ENCODE measurements at places on chromosomes 3 and 15.

- no peak for DNase-seq
Observed at GRCh38 chr15:80747317-80748053, 31.7 kb upstream of the CEMIP start.

DNA sequence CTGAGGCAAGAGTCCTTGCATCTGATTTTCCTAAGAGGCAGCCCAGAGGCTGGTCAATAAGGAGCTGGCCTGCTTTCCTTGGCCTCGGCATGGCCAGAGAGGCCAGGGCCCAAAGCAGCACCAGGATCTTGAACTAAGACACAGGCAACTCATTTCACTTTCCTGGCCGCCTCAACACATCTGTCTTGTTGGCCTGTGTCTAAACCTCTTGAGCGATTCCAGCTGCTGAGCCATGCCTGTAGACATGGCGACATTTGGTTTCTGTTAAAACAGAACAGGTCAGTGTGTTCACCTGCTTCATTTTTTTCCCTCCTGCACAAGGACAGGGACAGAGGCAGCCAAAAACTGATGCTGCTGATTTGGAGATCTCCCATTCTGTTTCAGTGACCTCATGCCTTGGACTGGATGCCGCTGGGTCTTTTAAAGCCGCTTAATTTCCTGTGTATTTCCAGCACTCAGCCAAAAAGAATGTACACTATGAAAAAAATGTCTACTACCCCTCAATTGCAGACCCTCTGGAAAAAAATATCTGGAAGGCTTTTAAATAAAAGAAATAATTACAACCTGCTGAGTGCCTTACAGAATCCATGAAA is 266.6 kb upstream of the ICE2 start:
- no peak for DNase-seq

DNA sequence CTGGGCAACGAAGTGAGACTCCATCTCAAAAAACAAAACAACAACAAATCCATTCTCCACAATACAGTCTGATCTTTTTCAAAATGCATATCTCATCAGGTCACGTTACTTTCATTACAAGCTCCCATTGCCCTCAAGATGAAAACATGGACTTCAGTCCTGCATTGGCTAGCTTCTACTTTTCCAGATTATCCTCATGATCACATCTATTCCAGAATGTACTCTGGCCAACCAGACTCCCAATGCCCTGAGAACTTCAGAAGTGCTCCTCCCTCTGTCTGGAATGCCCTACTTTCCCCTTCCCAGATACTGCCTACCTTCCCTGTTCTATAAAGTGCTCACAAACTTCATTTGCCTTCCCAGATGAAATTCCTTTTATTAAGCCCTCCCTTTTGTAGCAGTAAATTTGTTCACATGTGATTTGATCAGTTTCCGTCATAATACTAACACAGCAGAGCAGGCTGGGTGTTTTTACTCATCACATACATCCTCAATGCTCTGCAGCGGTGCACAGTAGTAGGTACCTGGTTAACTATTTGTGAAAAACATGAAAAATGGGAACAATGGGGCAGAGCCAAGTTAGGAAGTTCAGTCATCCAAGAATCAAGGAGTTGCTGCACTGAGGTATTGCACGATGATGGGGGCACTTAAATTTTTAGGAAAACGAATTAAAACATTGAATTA is 5.3 kb downstream of the RPL22L1 start:
- peak; percentile 13 for DNase-seq

DNA sequence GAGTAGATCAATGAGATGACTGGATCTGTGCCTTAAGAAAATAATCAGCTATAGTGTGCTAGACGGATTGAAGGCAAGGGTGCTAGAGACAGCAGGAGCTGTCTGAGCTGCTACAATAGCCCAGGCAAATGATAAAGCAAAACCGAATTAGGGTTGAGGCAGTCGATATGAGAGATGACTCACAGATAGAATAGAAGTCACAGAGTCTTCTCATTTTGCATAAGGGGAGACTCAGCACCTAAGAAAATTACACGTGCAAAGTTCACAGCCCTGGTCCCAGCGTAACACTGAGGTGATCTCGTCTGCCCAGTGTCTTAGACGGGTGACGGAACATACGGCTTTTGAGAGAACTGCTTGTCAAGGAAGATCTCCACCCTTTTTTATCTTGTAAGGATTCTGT is 11.6 kb downstream of the LPP start:
- peak; percentile 51 for DNase-seq

GRCh38 chr15:75721923-75722870 is 9.5 kb upstream of the CSPG4 start:
- no peak for DNase-seq

GRCh38 chr3:172287937-172288477 is 160.2 kb downstream of the GHSR start:
- DNase-seq = no peak

GRCh38 chr15:98330258-98330657 is 318.1 kb upstream of the IGF1R start:
- no peak for DNase-seq

GRCh38 chr15:79132361-79132760 is 41.8 kb upstream of the RASGRF1 start:
- DNase-seq = no peak

DNA sequence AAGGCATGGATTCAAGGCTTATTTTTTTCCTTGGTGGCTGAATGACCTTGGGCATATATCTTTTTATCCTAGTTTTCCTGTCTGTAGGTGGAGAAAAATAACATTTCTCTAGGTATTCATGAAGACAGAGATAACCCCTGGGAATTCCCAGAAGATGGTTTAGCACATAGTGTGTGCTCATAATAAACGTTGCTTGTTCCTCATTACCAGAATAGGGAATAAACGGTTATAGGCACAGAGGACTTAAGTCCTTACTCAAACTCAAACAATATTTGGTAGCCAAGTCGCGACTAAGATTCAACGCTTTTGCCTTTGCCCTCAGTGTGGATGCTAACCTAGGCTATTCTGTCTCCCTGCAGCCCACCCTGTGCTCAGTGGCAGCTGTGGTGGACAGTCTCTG is 51.6 kb upstream of the MITF start:
- DNase-seq = no peak

DNA sequence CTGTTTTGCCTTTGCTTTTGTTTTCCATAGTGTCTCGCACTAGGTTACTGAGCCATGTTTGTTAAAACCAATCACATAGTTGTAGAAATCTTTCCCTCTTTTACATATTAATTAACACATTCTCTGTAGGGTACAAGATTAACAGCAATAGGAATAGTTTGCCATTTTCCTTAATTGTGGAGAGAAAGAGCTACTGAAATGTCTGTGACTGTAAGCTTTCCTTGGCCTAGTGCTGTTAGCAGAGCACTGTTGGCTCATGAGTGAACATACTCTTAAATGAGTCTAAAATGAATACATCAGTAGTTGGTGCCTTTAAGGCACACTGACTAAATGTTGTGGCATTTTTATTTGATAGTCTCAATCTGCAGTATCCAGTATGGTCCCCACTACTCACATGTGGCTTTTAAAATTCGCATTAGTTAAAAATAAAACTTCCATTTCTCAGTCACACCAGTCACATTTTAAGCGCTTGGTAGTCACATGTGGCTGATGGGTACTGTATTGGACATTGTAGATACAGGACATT is 28.2 kb downstream of the CHD2 start:
- no peak for DNase-seq

DNA sequence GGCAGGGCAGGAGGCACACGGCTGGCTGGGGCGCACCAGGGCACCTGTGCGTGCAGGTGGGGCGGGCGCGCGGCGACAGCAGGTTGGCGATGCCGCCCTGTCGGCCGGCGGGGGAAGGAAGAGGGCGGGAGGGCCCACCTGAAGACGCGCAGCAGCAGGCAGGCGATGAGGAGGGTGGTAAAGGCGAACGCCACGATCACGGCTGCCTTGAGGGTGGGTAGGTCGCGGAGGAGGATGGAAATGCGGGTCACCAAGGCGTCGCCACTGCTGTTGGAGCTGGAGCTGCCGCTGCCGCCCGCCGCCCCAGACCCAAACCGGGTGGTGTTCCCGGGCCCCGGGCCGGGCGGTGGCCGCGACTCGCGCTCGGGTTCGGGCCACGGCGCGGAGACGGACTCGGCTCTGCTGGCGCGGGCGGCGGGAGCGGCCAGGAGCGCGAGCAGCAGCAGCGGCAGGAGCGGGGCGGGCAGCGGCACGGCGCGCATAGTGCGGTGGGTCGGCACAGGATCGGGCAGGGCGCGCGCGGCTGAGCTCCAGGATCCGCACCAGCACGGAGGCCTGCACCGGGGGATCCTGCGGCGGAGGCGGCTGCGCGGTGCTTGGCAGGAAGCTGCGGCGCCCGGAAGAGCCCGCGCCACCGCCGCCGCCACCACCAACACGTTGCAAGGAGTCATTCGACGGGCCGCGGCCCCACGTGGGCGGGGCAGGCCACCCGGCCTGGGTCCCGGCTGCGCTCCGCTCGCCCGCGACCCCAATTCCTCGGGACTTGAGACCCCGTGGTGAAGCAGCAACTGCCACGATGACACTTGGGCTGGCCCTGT is at the start of gene FAM174B:
TSS of gene FAM174B (minus strand) at position 598 of the 818 bp plus-strand sequence.
- peak; percentile 68 for DNase-seq

GRCh38 chr3:51242939-51243338 is 142.2 kb upstream of the MANF start:
- no peak for DNase-seq

GRCh38 chr3:105402287-105402801 is 35.6 kb downstream of the ALCAM start:
- DNase-seq = peak; percentile 93

GRCh38 chr3:190444006-190444405 is 5.7 kb downstream of the TMEM207 start:
- no peak for DNase-seq

- DNase-seq = no peak
Observed at GRCh38 chr3:22245811-22246583, 495.0 kb upstream of the ZNF385D start.

GRCh38 chr15:35014241-35014640 is 26.2 kb upstream of the ZNF770 start:
- no peak for DNase-seq

GRCh38 chr3:63353383-63353782 is 75.3 kb downstream of the SYNPR start:
- DNase-seq = no peak

DNA sequence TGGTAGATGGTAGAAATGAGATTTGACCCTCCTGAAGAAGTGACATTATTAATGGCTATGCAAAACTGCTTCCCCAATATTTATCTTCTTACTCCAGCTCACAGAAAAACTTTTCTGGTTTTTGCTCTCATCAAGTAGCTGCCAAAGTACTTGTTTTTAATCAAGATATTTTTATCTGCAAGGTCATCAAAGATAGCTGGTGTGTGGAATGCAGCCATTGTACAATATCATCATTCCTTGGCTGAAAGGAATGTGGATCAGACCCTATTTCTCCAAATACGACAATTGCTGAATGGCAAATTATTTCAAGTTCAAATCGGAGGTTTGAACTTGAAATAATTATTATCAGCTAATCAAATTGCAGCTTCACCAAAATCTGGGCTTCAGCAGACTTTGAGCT is 126.9 kb upstream of the SLC7A14 start:
- no peak for DNase-seq

DNA sequence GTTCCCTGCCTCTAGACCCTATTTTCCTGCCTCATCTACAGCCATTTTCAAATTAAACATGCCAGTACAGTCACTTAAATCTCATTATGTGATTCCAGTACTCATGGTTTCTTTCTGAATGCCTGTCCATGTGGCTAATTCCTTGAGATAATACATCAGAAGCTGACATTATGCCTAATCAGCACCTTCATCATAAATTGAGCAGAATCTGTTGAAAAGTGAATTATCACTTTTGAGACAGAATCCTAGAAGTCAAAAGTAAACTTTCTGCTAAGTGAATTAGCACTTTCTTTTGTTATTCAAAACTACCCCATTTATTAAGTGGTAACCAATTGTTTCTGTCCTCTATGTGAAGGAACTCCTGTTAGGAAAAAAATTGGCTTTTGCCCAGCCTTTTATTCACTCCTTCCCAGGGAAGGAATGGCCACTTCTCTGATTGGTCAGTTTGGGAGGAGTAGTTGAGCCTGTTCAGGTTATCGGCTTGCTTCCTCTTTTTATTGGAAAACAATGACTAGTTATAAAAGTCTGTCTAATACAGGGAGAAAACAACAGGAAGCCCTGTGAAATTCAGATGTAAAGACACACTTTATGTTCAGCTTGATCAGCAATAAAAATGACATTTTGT is 40.5 kb downstream of the OSTN start:
- no peak for DNase-seq

DNA sequence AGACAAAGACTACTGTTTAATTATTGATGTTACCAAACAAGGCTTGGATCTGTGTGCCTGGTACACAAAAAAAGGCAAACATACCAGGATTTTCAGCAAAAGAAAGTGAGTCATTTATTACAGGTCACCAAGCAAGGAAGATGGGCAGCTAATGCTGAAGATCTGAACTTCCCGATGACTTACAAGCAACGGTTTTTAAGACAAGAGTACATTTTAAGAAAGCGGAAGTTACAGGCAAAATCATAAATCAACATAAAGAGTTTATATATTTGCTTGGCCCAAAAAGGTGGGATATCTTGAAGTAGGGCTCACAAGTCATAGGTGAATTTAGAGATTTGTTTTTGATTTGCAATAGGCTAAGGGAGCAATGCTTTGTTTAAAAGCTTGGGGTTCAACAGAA is 125.4 kb upstream of the SPATA16 start:
- no peak for DNase-seq

DNA sequence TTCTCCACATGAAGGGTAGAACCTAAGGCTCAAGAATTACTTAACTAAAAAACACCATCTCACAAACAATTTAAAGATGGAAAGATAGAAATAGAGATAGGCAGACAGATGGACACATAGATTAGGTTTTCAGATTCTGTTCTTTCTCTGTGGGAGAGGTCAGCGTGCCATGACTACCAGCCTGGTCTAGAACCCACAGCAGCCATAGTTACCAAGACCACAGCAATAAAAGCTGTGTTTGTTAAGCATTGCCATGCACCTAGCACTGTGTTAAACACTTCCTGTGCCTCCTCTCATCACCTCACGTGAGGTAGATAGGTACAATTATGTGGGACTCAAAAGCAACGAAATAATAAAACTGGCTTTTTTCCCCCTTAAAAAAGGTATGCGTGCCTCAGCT is 83.1 kb upstream of the TSEN2 start:
- DNase-seq = no peak

GRCh38 chr3:152196782-152197181 is 71.9 kb upstream of the MBNL1 start:
- DNase-seq = no peak

- DNase-seq = no peak
Observed at GRCh38 chr3:2096216-2096615, 2.5 kb upstream of the CNTN4 start.

- peak; percentile 11 for DNase-seq
Observed at GRCh38 chr3:169564883-169565282, 98.6 kb downstream of the MECOM start.

DNA sequence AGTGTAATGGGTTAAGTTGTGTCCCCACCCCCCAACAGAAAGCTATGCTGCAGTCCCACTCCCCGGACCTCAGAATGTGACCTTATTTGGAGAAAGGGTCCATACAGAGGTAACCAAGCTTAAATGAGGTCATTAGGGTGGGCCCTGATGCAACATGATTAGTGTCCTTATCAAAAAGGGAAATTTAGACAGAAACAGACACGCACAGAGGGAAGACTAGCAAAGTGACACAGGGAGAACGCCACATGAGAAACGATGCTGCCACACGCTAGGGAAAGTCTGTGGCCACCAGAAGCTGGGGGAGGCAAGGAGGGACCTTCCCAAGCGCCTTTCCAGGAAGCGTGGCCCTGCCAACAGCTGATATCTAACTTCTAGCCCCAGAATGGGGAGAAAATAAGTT is 65.4 kb downstream of the RPN1 start:
- no peak for DNase-seq

GRCh38 chr3:22621205-22621809 is 581.8 kb upstream of the UBE2E2 start:
- no peak for DNase-seq
